Activated T-cell treated with anti-CD3 and anti-CD28 coated beads for 4 hours (primary cell): ENCODE measurements at places on chromosomes 2 and 18.
A peak's percentile ranks its signal among the peaks of the same experiment; 100 is the strongest.

- DNase-seq: no peak
These were observed 2.2 kb upstream of the IL1R1 start for GRCh38 chr2:102140377-102140776.

GRCh38 chr2:40279482-40279881, 172.4 kb downstream of the SLC8A1 start:
- DNase-seq: no peak

- DNase-seq: no peak
These were observed 220.9 kb downstream of the LDLRAD4 start for GRCh38 chr18:13439461-13439860.

DNA sequence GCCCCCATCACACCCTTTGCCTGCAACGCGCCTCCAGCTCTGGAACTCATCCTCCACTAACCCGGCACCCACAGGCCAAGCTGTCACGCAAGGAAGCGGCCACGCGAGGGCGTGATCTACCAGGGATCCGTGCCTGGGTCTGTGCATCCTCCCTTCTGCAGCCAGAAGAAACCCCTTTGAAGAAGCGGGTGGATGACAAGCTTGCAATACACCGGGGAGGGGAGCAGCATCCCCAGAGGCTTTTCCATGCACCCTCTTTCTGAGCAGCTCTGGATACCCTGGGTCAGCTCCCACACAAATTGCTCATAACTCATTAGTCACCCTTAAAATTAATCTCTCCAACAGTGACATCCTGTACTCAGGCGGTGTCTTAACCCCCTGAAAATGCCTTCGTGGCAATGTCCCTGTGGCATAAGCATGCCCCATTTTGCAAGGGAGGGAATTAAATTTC, 47.6 kb downstream of the PDCL3 start:
- DNase-seq: peak; percentile 71

DNA sequence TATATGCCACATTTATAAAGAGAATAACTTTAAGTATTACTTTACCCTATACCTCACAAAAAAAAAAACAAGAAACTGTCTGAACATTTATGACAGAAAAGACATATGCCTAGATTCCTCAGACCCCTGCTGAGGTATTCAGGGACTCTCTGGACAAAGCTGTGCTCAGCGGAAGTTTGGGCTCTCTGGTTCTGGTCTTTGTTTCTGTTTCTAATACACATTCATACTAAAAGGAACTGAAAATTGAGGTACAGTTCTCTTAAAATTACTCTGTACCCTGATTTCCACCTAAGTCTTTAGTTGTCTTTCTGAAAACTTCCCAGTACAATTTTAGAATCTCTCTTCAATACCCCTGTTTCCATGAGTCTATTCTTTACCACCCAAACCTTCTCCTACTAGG, 160.3 kb downstream of the IKZF2 start:
- DNase-seq: no peak

GRCh38 chr18:6729247-6730091, at the start of gene ARHGAP28:
Gene ARHGAP28, plus strand, starts transcription at chr18:6729716. Its CDS starts 106 bp downstream, at chr18:6729822.
- no peak for DNase-seq
